Stimulated activated CD4-positive, alpha-beta T cell treated with anti-CD3 and anti-CD28 coated beads, Interleukin-1b, Interleukin-23, amount 100 ng/mL, for 4 hours (primary cell): ENCODE measurements at places on chromosomes 6 and 20.

DNA sequence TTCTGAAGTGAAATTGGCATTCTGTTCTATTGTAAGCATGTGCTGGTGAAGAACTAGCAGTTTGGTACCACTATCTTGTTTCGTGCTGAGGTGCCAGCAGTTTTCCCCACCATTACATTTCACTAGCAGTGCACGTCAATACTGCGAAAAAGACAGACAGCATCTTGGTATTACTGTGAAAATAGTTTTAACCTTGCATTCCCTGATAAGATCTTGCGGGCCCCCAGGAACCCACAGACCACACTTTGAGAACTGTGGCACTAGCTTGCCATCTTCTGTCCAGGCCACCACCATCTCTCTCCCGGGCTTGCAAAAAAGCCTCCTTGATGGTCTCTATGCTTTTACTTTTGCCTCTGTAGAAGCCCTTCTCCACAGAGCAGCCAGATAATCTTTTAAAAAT is 185.7 kb downstream of the BACH2 start:
- no peak for DNase-seq

GRCh38 chr6:11251553-11252360 is 19.3 kb upstream of the NEDD9 start:
- no peak for DNase-seq

GRCh38 chr20:51326201-51326819 is 216.2 kb downstream of the NFATC2 start:
- peak; percentile 26 for DNase-seq

GRCh38 chr6:169971081-169971861 is 219.8 kb downstream of the ERMARD start:
- no peak for DNase-seq

GRCh38 chr20:18039063-18039462 is 18.7 kb downstream of the OVOL2 start:
- DNase-seq = no peak
